NCI-H1417 (cell line): ENCODE measurements at places on chromosomes 2 and 18.

DNA sequence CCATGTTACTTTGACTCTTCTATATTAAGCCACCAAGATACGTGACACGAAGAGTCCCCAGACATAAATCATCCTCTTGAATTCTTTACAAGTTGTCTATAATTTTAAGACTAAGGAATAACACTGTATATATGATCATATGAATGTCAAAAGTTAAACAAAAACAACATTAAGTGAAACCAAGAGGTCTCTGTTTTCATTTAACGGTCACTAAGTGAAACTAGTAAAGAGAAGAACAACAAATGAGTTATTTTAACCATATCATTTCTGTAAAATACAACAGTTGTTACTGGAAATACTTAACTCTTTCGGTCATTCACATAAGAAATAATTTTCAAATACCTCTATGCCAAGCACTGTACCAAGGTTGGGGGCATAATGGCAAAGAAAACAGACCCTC is 45.7 kb upstream of the STK17B start:
- no peak for DNase-seq

- DNase-seq = no peak
Observed at GRCh38 chr2:31318361-31319336, 84.7 kb downstream of the EHD3 start.

DNA sequence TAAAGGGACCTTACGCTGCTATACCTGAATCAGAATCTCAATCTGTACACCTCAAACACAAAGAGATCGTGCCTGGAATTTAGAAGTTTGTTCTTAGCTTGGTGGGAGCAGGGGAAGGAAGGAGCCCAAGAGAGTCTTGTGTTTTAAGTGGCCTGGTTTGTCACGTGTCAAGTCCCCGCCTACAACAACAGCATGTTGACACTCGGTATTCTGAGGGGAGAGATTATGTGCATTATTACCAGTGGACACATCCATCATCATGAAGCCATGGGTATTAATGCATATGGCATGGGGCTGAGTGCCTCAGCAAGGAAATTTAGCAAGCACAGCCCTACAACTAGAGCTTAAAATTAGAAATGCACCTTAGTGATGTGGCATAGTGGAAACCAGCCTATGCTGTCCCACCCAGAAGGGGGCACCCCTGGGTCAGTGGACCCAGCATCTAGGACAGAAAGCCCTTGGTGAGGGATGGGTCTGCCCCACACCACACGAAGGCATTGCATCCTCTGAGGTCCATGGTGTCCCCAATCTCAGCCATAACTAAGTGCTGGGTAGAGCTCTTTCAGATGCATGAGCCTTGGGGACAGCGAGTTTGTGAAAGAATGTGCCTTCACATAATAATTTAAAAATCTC is 138.7 kb downstream of the MGAT5 start:
- DNase-seq = peak; percentile 35

DNA sequence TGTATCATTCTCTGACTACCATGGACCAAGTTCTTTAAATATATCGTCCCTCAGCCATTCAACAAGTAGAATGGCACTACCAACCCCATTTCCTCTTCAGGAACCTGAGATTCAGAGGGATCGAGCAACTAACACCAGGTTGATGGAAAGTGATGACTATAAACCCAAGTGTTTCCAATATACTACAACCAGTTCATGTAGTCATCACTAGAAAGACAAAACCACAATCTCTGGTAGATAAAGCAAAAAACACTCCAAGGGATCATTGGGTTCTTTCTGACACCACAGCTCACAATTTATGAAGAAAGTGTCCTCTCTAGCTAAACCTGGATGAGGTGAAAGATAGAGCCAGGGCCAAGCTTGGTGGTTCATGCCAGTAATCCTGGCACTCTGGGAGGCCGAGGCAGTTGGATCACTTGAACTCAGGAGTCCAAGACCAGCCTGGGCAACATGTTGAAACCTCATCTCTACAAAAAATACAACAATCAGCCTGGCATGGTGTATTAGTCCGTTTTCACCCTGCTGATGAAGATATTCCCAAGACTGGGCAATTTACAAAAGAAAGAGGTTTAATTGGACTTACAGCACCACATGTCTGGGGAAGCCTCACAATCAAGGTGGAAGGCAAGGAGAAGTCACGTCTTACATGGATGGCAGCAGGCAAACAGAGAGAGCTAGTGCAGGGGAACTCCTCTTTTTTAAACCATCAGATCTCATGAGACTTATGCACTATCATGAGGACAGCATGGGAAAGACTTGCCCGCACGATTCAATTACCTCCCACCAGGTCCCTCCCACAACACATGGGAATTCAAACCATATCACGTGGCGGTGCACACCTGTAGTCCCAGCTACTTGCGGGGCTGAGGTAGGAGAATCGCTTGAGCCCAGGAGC is 2.2 kb downstream of the CD226 start:
- no peak for DNase-seq

DNA sequence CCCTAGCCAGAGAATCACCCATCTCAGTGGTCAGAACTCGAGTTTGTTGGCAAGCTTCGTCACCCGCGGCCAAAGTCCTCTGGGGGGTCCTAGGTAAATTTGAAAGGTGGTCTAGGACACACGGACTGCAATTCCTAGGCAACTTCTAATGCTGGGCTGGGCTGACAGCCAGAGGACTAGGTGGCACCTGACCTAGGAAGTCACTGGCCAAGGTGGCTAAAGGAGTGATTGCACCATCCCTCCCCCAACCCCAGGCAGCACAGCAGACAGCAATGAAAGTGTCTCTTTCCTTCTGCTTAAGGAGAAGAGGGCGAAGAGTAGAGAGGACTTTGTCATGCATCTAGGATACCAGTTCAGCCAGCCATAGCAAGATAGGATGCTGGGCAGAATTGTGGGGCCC is 110.9 kb downstream of the CABYR start:
- no peak for DNase-seq
